ENCODE measurements at places on chromosomes 2 and 18.

GRCh38 chr2:100756704-100757103 lies 63.2 kb upstream of the NPAS2 start:
- no peak for DNase-seq

DNA sequence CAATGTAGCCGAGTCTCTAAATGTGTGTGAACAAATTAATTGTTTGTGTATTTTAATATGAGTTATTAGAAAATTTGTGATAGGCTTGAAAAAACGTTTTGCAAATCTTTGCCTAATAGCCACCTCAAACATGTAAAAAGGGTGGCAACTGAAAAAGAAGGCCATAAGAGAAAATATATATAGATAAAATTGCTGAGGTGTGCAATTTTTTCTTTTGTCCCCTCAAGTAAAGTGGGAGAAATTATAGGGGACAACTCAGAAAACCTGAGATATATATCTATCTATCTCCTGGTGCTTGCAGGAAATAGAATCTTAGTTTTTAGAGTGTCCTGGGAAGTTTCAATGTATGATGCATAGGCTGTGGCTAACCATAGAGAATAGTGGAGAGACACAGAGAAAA lies 201.4 kb upstream of the LRP1B start:
- DNase-seq: no peak

DNA sequence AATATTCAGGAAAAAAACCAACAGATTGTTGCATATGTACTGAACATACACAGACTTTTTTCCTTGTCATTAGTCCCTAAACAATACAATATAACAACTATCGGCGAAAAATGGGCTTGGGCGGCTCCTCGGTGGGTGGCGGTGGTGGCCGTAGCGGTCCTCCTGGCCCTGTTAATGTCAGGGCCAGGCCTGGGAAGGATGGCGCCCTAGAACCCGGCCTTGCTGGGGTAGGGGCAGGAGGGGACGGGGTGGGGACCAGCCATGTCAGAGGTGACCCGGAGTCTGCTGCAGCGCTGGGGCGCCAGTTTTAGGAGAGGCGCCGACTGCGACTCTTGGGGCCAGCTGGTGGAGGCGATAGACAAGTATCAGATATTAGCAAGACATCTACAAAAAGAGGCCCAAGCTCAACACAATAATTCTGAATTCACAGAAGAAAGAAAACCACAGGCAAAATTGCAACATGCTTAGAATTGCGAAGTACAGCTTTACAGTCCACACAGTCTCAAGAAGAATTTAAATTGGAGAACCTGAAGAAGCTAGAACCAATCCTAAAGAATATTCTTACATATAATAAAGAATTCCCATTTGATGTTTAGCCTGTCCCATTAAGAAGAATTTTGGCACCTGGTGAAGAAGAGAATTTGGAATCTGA lies 36.5 kb downstream of the ROCK2 start:
- no peak for DNase-seq

DNA sequence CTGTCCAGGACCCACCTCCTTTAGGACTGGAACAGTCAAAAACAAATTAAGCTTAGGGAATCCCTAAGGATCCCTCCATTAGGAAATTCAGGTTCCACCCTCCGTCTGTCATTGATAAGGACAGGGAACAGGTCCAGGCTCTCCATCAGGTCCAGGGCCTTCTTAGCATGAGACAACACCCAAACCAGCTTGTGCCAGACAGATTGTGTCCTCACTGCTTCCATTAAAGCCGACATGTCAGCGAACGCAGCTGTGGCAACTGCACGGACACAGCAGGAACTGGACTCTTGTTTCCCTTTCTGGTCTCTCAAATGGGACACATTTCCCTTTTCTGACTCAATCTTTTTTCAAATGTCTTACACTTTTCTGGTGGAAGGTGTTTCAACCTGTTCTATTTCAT lies 81.4 kb downstream of the BCL11A start:
- no peak for DNase-seq

All from GM12878 (cell line).